ENCODE measurements at places on chromosomes 12 and 14.

DNA sequence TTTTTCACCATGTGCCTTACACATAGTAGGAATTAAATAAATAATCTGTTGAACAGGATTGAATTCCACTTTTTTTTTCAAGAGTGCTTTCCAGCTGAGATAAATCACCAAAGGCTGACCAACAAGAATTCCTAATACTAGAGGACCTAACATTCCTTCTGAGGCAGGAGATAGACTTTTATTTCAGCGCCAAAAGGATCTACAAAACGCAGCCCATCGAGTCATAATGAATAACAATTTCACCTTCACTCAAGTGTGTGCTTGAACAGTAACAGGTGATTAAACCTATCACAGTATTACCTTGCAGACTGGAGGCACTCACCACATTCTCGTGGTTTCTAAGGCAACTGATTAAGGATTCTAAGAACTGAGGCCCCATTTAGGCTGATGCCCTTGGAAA, 224.3 kb upstream of the ATP2B1 start:
- DNase-seq: no peak

DNA sequence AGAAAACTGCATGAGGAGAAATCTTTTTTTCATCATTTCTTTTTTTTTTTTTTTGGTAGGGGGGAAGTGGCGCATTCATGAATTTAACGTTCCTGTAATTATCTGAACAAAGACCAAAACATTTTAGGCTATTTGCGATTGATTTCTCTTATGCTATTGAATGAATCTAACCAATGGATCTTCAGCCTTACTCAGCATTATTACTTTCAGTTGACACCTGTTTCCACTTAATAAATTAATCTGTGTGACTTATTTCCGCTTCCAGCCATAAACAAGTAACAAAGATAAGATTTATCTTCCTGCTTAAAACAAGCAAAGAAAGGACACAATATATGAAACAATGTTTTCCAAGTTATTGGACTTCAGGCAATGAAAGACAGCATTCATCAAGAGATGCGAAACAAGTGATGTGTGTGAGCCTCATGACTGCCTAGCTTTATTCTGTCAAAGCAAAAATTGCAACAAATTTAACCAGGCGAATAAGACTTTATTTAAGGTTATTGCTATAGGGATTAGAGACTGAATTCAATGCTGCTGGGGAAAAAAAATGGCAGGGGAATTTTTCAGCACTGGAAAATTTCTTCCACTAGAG, 1026.9 kb downstream of the LRFN5 start:
- DNase-seq: no peak

DNA sequence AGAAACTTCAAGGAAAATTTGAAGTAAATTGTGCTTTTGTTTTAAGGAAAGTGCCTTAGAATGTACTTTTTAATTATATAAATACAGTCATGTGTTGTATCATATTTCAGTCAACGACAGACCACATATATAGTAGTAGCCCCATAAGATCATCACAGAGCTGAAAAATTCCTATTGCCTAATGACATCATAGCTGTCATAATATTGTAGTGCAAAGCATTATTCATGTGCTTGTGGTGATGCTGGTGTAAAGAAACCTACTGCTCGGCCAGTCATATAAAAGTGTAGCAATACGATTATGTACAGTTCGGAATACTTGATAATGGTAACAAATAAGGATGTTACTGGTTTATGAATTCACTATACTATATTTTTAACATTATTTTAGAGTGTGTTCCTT, 198.9 kb upstream of the SLC16A7 start:
- DNase-seq: no peak

GRCh38 chr14:50510157-50510556, 22.2 kb downstream of the MAP4K5 start:
- DNase-seq: no peak

- no peak for DNase-seq
Measured at GRCh38 chr14:44981198-44981597, 19.2 kb downstream of the TOGARAM1 start.

DNA sequence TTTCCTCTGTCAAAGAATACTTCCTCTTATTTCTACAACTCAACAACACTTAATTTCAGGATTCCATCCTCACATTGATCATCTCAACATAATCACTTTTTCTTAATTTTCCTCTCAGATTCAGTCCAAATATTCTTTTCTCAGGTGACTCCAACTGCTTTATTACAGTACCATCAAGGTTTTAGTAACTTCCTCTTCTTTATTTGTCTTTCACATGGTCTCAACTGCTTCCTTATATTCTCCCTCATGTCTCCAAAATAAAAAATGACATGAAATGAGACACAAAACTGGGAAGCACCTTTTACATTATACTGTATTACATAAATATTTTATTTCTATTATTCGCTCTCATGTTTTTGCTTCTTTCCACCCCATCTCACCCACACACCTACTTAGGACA, 55.5 kb downstream of the PPP2R5E start:
- DNase-seq: no peak

GRCh38 chr12:85616201-85616600, 220.0 kb downstream of the RASSF9 start:
- DNase-seq: no peak

- DNase-seq: no peak
Measured at GRCh38 chr14:31745741-31746140, 184.5 kb downstream of the NUBPL start.

- DNase-seq: no peak
Measured at GRCh38 chr14:102969060-102969791, 46.8 kb downstream of the AMN start.

- DNase-seq: no peak
Measured at GRCh38 chr12:3658327-3659163, 94.4 kb downstream of the CRACR2A start.

DNA sequence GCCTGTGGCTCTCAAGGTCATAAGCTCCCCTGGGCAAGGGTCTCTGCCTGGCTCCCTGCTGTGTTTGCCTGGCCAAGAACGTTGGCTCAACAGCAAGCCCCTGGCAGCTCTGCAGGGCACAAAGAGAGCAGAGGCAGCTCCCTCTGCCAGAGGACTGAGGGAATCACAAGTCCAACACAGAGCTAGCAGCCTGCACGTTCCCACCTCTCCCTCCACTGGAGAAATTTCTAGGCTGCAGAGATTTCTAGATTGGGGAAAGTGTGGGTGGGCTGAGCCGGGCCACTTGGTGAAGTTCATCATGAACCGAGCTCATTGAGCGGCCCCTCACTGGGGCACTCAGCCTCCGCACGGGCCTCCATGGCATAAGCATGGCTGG, 19.8 kb downstream of the ZFYVE21 start:
- DNase-seq: no peak

DNA sequence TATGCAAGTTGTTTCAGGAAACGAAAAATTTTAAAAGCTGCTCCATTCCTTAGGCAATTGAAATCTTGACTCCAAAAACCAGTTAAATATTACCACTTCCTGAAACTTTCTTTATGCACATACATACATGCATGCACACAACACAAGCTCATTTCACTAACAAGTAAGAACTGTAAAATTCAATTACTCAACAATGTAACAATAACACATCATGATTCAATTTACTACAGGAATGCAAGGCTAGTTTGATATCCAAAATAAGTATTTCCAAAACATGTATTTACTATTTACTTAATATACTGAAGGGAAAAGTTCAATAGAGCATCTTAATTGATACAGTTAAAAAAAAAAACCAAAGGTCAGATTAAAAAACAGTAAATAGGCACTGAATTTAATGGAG, 19.6 kb downstream of the NAP1L1 start:
- no peak for DNase-seq

DNA sequence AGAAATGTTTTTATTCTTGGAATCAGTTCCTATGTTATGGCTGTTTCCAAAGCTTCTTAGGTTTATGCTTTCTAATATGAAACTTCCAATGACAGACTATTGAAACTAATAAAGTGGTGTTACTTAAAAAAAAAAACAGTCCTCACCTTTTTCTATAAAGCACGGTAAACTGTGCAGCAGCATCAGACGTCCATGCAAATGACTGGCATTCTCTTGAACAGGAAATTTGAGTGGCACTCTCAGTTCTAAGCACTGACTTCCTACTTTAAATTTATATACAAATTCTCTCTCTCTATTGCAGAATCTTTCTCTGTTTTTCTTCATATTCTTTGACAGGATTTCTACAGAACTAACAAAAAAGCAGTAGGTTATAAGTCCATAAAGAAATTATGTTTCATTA, 2.8 kb upstream of the RAD51AP1 start:
- no peak for DNase-seq

GRCh38 chr12:46569826-46570439, 197.4 kb upstream of the SLC38A2 start:
- DNase-seq: no peak

DNA sequence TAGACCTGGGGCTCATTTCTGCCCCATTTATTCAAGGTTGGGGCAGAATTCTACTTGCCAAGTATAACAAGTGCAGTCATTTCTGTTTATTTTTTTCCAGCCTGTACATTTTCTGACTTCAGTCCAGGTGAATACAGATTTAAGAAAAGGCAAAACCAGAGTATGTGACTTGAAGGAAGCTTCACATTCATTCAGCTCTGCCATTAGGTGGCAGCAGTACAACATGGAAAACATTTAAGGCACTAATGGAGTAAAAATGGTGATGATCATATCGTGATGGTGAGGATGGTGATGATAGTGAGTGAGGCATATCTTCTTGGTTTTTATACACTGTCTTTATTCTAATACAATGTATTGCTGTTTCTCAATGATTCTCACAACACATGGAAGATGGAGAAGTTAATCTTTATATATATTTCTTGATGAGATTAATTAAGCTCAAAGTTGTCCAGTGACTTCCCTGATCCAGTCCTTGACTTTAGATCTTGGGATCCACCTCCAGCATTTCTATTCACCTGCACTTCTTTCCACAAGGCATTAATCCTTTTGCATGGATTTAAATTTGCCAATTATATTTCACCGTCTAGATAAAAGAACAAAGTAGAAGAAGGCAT, 176.7 kb upstream of the SEL1L start:
- no peak for DNase-seq

DNA sequence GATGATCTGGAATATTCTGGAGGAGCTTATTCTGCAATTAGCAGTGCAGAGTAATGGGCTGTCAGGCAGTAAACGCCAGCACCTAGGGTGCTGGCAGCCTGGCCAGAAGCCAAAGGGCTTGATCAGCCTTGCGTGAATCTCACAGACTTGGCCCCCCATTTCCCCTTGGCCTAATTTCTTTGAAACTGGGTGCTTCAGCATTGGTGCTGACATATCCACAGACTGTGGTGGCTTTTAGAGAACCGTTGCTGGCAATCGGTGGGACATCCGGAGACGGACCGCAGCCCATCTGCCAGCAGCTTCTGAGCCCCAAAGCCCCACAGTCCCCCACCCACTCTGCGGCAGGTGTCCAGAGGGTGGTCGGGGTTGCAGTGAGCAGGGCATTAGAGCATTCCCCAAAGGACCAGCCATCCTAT, 157.1 kb downstream of the CALM1 start:
- DNase-seq: no peak

DNA sequence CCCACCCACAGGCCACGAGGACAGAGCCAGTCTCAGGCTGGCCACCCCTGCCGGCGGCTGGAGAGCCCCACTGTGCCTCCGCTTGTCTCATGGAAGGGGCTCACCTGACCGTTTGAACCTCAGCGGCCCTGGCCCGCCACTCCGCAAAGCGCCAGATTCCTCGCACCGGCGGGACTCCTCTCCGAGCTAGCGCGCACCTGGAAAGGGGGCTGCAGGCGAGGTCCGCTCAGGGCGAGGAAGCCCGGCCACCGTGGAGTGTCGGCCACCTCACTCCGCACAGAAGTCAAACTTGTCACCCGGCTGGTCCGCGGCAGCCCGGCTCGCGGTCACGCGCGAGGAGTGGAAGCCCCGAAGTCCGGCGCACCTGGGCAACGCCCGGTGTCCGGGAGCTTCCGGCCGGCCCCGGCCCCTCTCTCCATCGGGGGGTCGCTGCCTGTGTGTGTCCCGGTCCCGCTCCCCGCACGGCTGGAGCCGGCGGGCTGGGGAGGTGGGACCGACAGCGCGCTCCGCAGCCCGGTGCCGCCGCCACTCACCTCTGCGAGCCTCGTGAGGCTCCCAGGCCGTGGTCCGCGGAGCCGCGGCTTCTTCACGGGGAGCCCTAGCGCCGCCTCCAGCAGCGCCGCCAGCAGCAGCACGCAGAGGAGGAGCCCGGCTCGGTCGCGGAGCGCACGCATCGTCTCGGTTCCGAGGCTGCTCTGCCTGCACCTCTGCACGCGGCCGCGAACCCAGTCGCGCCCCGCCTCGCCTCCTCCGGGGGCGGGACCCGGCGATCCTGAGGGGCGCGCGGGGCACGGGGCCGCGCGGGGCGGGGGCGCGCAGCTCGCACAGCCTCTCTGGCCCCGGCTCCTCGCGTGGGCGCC, at the start of gene ISM2:
TSS of gene ISM2 (minus strand) at position 697 of the 860 bp plus-strand sequence. CDS start at position 674, 23 bp downstream.
- peak; percentile 51 for DNase-seq

DNA sequence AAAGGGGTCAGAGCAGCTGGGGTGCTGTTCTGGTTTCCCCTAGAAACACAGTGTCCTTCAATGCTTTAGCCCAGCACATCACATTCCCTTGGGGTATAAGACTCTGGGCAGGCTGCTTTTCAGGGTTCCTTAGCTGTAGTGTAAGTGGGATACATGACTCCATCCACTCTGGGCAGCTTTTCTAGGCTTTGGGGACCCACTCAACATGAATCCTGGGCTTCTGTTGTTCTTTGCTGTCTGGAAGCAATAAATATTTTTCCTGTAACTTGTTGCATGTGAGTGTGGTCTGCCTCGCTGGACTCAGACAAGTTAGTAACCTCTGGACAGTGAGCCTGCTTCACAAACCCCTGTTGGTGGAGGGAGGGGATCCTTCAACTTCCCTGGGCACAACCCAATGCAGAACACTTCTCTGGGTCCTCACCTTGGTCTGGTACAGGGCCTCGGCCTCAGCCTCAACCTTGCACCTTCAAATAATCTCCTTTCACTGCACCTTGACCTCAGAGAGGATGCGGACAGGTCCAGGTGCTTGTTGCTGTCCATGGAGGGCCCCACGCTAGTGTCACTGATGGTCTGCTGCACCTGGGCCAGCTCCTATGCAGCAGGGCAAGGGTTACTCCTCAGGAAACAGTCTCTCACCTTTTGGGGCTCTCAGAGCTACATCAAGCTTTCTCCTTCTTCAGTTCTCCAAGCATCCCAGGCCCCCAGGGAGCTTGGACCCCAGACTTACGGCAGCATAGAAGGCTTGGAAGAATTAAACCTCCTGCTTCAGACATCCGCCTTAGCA, 13.5 kb upstream of the KRT73 start:
- no peak for DNase-seq

DNA sequence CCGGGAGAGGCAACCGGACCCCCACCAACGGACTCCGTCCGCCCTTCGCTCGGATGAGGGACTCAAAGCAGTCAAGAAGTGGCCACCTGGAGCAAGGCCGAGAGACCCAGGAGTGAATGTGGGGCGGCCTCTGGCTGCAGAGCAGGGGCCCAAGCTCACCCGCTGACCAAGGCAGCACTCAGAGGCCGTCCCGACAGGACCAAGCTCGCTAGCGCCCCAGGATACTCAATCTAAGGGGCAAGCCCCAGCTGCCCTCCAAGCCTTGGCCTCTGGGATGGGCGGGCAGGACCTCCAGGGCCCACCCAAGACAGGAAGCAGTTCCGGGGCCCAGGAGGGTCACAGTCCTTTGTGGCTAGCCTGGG, 936 bp downstream of the AKT1 start:
- DNase-seq: no peak
